CD4-positive, alpha-beta T cell treated with Interleukin-2 at 100 ng/mL for 4 hours (primary cell): ENCODE measurements at places on chromosomes 7 and 10.

DNA sequence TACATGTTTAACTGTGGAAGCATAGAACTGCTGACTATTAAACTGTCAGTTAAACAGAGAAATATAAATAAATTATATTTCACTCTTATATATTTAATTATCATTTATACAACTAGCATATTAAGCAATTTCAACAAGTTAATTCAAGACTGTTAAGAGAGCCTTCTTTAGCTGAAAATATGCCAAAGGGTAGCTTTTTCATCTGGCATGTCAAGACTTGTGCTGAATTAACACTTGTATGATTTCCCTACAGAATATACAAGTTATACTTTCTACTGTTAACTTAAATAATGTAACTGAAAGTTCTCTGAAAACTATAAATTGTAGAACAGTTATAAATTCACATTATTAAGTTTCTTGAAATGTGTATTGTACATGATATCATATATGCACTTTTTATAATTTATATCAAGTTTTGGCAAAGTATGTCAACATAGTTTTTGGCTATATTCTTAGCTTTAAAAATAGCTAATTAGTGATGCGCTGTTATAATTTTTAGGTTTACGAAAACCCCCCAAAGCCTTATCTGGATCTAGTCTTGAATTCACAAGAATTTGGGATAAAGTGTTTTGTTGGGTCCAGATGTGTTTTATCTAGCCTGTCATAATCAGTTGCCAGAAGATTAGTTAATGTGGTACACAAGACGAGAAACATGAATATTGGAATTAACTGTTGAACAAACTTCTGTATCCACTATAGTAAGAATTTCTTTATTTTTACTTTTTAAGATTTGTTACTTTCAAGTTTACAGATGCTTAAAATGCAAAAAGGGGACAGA is 231.1 kb upstream of the FOXP2 start:
- no peak for DNase-seq

DNA sequence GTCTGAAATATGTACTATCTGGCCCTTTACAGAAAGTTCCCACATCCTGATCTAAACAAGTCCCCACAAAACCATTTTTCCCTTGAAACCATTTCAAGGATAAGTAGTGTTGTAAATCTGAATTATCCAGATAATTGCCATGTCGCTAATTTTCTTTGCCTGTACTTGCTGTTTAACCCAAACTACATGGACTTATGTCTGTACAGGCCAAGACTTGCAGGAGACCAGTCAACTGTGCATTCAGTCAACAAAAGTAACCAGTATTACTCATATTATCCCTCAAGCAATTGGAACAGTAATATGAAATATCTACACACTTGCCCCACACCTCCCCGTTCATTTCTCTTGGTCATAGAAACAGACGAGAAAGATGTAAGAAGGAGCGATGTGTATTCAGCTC is 347.8 kb upstream of the NFE2L3 start:
- no peak for DNase-seq

GRCh38 chr10:76946270-76946669 is 691.3 kb downstream of the KCNMA1 start:
- DNase-seq: no peak

DNA sequence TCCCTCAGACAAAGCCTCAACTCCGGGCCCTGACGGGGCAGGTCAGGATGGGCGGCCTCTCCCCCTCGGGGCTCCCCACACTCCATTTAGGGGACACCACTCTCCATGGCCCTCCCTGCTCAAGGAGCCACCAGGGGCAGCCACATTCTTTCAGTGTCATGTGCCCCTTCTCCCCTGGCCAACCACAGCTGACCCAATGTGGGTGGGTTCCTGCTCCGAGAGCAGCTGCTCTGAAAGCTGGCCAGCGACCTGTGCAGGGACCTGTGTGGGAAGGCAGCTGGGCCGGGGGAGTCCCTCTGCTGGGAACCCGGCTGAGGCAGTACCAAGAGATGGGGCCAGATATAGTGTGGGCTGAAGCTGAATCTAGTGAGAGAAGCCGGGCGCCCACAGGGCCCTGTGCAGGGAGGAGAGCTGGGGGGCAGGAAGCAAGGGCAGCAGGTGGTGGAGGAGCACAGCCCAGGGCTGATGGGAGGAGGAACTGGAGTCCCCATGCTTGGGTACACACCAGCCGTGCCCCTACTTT is 40.6 kb upstream of the NPFFR1 start:
- no peak for DNase-seq

DNA sequence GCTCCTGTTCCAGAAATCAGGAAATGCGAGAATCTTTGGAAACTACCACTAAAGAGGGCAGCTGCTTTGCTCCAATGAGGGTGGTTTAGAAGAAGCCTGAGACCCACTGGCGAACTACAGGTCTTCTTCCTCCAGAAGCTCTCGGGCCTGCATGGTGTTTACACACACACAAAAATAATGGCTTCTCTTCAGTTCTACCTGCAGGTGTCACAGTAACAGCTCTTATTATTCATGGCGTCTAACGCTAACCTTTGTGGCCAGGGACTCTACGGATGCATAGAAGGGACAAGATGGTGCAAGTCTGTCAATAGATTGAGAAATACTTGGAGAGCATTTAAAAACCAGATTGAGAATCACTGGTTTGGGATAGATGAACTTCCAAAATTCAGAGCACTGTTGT is 22.4 kb downstream of the GPR141 start:
- no peak for DNase-seq

- DNase-seq: peak; percentile 5
Observed at GRCh38 chr10:95655571-95656290, 780 bp downstream of the ALDH18A1 start.

DNA sequence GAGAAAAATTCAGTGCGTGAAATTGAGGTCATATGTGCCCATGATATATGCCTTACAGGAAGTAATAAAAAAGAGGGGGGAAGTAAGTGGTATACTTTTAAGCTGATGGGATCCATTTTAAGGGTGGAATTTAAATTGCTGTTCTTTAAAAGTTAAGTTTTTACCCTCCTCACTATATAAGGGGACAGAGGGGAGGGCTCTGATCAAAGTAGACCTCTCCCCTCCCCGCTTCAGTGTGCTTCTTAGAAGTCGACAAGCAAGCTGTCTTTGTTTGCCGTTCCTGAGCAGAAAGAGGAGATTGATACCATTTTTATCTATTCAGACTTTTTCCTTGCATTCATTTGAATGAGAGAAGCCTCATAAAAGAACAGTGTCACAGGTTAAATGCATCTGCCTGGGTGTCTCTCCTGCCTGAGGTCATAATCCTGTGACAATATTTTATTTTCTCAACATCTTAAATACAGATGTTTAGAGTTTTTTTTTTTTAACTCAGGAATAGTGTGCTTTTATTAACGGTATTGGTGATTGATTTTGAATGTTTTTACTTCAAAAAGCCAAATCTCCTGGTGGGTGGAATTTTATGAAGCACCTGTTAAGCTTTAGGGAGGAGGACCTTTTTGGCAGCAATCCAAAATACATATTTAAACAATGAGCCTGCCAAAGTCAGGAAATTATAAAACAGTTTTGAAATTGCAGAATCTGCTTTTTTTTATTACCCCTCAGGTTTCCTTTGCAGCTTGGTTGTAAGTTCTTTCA is 141.7 kb downstream of the KAT6B start:
- DNase-seq: no peak

DNA sequence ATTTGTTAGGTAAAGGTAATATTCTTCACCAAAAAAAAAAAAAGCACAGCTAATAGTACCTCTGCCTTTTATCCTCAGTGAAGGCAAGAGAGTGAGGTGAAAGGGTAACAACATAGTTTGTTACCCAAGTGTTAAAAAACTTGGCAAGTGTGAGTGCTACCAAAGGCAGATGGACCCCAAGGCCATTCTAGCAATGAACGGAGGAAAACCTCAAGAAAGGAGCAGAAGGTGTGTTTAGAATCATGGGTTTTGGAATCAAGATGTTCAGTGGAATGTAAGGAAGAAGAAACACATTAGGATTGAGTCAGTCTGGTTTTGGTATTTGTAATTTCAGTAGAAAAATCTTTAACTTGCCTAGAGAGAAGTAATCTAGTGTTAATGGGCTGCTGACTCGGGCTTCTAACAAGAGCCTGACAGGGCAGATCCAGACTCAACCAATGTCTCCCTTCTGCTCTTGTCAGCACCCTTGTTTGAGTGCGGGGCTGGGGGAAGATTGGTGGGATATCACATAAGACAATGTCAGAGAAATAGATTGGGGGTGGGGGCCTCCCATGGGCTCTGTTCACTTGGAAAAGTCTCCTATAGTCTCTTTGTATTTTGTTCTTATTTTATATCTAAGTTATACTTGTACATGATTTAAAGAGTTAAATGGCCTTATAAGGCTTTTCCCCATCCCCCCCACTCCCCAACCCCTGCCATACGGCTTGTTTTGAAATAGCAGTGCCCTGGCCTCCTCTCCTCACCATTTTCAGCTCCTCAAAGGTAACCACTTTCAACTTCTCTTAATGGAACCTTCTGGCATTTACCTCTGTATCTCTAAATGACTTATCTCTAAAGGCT is 44.4 kb downstream of the SCD start:
- no peak for DNase-seq

GRCh38 chr7:47361746-47362215 is 220.1 kb downstream of the TNS3 start:
- DNase-seq: no peak

- no peak for DNase-seq
Observed at GRCh38 chr10:46547541-46548497, 8.6 kb downstream of the GPRIN2 start.

DNA sequence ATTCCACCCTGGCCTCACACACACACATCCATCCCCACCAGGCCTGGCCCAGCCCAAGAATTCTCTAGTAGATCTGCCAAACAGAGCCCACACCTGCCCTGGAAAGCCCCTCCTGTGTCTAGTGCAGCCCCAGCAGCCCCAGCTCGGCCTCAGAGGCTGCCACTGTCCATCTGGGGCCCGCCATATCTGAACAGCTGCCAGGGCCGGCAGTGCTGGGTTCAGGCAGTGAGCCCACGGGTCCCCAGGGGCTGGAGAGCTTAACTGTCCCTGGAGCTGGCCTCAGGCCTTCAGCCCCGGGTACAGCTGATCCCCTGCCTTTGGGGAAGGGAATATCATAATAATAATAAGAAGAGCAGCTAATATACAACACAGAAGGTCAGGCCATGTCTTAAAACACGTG is 574 bp downstream of the MYL10 start:
- no peak for DNase-seq

GRCh38 chr10:89235073-89235798 is 16.3 kb downstream of the LIPA start:
- DNase-seq: no peak

GRCh38 chr7:92697414-92697813 is 107.2 kb upstream of the FAM133B start:
- DNase-seq: no peak

DNA sequence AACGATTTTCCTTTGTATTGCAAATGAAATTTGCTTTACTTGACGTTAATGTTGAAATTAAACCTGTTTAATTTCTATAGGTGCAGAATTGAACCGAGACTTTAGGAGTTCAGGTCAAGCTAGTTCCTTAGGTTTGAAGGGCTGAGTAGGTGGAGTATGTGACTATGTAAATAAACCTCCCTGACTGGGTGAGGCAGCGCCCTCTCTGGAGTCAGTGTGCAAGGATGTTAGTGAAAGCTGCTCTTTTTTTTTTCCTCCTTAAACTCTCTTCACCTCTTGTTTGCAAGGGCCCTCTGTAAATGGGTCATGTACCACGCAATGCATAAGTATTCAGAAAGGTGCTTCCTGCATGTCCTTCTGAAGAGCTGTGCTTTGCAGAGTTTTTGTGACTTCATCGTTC is 33.8 kb downstream of the GALNT17 start:
- DNase-seq: no peak

DNA sequence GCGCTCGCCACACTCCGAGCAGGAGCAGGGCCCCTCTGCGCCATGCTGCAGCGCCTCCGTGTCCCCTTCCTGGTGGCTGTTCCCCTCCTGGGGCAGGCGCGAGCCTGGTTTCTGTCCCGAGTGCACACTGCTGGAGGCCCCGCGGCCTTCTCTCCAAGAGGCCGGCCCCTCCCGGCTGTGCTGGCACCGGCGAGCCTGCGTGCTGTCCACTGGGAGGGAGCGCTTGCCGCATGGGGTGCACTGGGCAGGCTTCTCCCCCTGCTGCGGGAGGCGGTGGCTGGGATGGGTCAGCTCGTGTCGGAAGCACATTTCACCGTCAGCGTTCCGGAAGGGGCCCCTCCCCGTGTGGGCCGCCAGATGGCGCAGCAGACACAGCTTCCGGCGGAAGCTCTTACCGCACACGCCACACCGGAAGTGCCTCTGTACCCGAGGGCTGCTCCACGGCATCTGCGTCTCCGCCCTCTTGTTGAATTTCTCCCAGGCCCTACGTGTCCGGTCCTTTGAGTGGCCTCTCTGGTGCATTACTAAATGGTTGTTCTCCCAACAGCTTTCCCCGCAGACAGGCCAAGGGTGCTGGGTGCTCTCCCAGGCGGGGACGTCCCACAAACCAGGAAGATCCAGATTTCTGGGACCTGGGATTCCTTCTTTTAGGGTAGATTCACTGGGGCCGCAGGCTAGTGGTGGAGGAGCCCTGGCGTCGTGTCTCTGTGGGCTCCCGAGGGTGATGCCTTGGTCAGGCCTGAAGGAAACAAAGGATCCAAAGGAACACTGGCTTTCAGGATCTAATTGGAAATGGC is 18.7 kb downstream of the ZNF786 start:
- DNase-seq: peak; percentile 52

- DNase-seq: no peak
Observed at GRCh38 chr10:133481657-133482056, 27.9 kb downstream of the SCART1 start.

- no peak for DNase-seq
Observed at GRCh38 chr10:72162978-72163377, 52.8 kb upstream of the ANAPC16 start.

DNA sequence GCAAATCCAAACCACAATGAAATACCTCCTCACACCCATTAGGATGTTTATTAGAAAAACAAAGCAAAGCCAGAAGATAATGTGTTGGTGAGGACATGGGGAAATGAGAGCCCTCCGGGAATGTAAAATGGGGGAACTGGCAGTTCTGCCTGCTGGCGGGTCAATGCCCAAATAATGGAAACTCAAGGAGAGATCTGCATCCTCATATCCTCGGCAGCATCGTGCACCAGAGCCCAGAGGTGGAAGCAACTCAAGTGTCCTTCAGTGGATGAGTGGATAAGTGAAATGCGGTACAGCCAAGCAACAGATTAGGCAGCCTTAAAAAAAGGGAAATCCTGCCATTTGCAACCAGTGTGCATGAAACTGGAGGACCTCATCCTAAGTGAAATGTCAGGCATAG is 325.2 kb downstream of the WDR37 start:
- no peak for DNase-seq

- DNase-seq: no peak
Observed at GRCh38 chr10:26841733-26842317, 18.9 kb downstream of the ABI1 start.

GRCh38 chr7:44845451-44845850 is 2.4 kb downstream of the H2AZ2 start:
- no peak for DNase-seq

GRCh38 chr7:47715631-47716068 is 133.7 kb upstream of the TNS3 start:
- no peak for DNase-seq

GRCh38 chr10:13834581-13835286 is 248.0 kb downstream of the PRPF18 start:
- DNase-seq: no peak
